Esophagus squamous epithelium (tissue), 5 donors: ENCODE measurements at places on chromosomes 6 and 20. TPM values are rescaled to one million over a fixed set of nuclear protein-coding genes. Genes with fewer than 3 reads are reported as not detected.

The SLC22A16 gene
- total RNA-seq: not detected

The SLC4A11 gene
- 19.0 TPM for total RNA-seq

The CDSN gene
- total RNA-seq: 0.13 TPM

The GUCA1A gene
- not detected for total RNA-seq

The PHACTR3 gene
- total RNA-seq: 0.13 TPM

The SIGLEC1 gene
- total RNA-seq: 0.11 TPM

The APOM gene
- total RNA-seq: 0.76 TPM

The C20orf204 gene
- 0.26 TPM for total RNA-seq

The ANKRD6 gene
- 12.0 TPM for total RNA-seq

DNA sequence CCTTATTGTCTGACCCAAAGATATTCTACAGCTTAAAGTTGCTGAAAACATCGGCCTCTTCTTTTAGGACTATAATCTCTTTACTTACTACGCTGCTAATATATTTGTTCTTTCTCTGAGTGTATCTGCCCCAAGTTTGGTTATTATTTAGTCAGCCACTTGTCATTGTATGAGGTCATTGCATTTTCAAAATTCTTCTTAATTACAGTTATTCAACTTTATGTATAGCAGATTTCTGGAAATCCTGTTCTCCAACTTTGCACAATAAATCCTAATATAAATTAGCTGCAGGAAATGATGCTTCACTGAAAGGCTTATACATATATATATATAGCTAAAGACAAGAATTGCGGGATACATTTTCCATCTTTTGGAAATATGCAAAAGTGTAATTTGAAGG lies 88.5 kb upstream of the HIVEP1 start:
- no peak for DNase-seq

GRCh38 chr20:49765846-49766541 lies 46.6 kb upstream of the SLC9A8 start:
- no peak for DNase-seq

DNA sequence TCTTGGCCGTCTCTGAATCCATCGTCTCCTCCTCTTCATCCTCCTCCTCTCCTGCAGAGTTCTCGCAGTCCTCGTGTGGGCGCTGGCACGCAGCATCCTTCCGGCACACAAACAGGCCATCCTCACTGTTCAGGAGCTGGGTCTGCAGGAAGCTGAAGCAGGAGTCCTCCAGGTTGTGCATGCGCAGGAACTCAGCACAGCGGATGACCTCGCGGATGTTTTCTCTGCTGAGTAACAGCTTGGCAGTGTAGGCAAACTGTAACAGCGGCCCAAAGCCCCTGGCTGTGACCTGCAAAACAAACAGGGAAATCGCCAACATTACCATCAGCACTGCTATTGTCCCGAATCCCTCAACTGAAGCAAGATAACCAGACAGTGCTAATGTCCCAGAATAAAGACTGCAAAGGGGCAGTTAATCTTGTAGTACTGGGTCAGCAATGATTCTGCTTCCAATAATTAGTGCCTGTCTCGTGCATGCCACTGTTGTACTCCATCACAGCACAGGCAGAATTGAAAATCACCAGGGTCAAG lies 57.4 kb downstream of the GJA10 start:
- DNase-seq: no peak

GRCh38 chr20:48799328-48800105 lies 28.3 kb downstream of the PREX1 start:
- DNase-seq: no peak

DNA sequence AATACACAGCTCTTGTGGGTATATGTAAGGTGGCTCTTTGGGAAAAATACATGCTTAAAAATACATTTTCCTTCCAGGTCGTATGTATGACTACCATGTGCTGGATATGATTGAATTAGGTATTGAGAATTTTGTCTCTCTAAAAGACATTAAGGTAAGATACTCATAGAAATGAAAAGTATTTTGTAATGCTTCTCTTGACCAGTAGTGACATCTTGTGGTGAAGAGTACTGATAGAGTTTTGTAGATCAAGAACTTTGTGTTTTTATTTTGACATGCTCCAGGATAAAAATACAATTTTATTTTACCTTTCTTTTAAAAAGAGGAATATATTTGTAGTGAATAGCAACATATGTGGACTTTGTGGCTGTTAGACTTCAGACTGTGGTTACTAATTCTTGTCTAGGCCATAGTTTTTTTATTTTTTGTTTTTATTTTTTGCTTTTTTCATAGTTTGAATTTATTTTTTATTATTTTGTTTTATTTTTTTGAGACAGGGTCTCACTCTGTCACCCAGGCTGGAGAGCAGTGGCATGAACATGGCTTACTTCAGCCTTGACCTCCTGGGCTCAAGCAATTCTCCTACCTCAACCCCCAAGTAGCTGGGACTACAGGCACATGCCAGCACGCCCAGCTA lies 17.9 kb downstream of the RPF2 start:
- DNase-seq: no peak

DNA sequence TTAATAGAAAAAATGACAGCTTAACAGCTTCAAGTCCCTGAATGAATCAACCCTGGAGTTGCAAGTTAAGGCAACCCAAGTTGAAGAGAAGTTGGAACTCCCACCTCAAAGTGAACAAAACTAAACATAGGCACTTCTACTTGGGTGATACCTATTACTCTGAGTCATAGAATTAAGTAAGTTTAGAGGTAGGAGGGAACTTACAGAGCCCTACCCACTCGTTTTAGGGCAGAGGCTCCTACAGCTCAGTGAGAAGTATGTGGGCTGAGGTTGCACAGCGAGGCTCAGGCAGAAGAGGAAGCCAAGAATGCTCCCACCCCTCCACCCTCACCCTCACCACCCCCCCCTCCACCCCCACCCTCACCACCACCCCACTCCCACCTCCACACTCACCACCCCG lies 42.2 kb downstream of the NFATC2 start:
- no peak for DNase-seq

GRCh38 chr20:59177266-59178250 lies 13.9 kb downstream of the ZNF831 start:
- no peak for DNase-seq

- no peak for DNase-seq
Measured at GRCh38 chr20:19851861-19852260, 93.8 kb downstream of the RIN2 start.

DNA sequence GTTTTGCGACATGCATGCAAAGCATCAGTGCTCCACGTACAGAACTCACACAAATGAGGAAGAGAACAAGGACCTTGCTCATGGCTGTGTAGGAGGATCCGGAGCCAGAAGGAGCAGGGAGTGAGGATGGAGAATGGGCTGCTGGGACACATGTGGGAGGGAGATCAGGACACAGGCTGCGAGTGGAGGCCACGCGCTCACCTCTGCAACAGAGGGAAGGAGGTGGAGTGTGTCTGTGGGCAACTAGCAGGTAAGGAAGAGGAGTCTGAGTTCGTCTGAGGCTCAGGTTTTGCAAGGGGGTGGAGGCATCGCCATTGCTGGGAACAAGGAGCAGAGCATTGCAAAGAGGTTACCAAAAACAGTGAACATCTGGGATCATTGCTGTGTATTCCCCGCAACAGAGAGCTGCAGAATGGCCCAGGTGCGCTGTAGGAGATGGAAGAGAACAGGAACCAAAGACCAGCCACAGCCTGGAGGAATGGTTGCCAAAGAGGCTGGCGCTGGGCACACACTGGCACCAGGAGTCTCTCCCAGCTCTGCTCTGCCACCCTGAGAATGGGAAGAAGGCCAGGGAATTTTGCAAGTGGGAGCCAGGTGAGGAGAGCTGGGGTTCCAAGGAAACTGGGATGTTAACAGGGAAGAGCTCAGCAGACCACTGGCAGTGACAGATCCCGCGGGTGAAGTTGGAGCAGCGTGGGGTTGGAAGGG lies 90.0 kb upstream of the RPS6KA2 start:
- DNase-seq: no peak

GRCh38 chr20:14413835-14414234 lies 76.4 kb upstream of the FLRT3 start:
- no peak for DNase-seq

DNA sequence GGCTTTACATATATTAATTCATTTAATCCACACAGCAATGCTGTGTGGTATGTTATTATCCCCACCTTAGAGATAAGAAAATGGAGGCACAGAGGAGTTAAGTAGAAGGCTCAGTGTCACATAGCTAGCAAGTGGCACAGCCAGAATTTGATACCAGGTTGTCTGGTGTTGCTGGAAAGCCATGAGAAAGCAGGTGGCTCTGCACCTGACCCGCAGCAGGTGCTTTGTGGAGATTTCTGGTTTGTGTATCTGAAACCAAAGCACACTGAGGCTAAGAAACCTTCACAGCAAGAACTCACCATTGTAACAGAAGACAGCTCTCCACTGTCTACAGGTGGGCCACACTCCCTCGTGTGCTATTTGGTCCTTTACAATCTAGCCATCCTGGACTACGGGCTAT lies 7.5 kb downstream of the ELMO2 start:
- no peak for DNase-seq

DNA sequence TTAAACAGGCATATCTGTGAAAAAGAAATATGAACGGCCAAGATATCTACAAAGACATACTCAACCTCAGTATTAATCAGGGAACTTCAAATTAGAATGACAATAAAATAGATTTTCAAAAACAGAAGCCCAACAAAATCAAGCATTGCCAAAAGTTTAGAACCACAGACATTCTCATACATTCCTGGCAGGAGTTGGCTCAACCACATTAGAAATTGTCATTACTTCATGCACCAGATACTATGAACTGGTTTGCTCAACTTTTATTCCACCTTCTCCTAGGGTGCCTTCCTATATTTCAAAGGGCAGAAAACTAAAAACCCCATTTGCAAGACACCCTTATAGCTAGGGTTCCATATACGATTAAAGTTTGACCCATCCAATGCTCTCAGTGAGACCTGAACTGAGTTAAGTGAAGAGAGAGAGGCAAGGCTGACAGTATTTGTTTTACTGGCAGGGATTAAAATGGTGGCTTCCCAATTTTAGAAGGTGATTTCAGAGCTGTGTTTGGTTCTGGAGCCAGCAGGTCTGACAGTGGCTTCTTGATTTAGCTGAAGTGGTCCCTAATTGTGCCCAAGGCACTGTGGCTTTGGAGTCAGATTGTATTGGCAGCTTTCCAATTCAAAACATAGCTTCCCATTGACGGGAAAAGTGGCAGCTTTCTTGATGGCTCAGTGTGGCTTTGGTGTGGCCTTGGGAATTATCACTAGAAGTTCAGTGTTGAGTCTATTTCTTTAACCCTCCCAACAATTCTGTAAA lies 77.1 kb upstream of the CDYL start:
- DNase-seq: no peak

GRCh38 chr20:10314198-10314597 lies 95.6 kb downstream of the SNAP25 start:
- no peak for DNase-seq

GRCh38 chr6:17584241-17584803 lies 15.8 kb upstream of the FAM8A1 start:
- DNase-seq: no peak
